ENCODE measurements at places on chromosomes 4 and X.

- no peak for DNase-seq
Measured at GRCh38 chrX:50798783-50799182, 15.2 kb downstream of the SHROOM4 start.

DNA sequence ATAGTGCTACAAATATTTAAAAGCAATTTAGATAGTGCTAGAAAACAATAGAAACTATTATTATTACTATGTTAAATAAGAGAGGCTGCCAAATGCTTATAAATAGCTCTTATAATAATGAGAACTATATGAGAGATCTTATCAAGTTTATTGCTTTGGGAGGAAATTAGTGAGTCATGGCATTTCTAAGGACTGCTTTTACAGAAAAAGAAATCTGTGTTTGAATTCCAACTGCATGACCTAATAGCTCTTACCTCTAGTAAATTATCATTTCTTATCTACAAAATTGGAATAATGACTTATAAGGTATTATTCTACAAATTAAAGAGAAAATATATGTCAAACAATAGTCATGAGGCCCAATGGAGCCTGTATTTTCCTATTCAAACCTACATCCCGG, 177.2 kb downstream of the GABRG1 start:
- DNase-seq: no peak

- DNase-seq: no peak
Measured at GRCh38 chrX:70508296-70508911, 63.8 kb downstream of the DLG3 start.

GRCh38 chr4:82957045-82957444, 53.6 kb downstream of the LIN54 start:
- DNase-seq: no peak

DNA sequence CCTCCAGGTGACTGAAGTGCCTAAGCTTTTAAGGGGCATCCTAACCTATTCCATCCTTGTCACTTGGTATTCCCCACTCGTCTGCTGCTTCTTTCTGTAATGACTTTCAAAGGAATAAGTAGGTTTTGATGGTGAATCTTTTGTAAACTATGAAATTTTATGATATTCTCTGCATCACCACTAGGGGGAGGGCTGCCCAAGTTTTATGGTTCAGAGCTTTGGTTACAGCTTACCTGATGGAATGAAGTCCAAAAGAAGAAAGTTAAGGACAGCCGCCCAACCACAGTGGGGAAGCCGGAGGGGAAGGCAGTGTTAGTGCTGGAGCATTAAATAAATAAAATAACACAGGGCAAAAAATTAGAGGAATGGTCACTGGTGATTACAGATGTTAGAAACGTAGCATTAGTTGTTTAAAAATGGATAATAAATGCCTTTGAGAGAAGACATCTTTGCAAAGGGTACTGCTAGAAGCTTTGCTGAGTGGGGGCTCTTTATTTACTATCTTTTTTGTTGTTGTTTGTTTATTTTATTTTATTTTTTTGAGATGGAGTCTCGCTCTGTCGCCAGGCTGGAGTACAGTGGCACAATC, 204.9 kb downstream of the GBA3 start:
- no peak for DNase-seq

DNA sequence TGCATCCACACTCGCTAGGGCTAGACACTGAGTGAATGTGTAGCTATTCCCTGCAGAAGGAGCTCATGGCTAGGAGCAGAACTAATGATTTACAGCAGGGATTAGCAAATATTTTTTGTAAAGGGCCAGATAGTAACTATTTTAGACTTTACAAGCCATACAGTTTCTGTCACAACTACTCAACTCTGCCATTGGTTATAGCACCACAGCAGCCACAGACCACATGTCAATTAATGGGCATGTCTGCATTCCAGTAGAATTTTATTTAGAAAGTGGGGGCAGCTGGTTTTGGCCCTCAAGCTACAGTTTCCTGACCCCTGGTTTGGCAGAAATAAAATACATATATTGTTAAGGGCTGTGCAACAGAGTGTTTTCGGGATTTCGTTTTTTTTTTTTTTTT, 192.6 kb downstream of the FRMPD4 start:
- DNase-seq: no peak

GRCh38 chrX:46485897-46486296, 59.3 kb downstream of the ZNF674 start:
- no peak for DNase-seq

GRCh38 chr4:62145276-62145675, 945.1 kb downstream of the ADGRL3 start:
- DNase-seq: no peak

GRCh38 chrX:1231850-1232465, 19.5 kb upstream of the CRLF2 start:
- DNase-seq: no peak

DNA sequence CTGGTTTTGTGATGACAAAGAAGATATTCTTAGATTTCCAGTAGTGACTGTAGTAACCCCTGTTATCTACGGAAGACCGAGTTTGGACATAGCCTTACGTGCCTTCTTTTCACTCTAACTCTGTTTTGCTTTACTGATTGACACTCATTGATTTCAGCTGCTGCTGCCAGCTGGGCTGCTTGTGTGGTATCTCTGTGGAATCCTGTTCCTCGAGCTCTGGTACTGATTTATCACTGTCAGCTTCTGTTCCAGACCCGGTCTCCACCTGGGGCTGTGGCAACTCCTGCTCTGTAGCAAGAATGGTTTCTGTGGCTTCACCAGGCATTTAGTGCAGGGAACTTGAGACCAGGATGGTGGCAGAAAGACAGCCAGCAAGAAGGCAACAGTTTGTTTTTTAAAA, 24.6 kb upstream of the LAP3 start:
- no peak for DNase-seq

DNA sequence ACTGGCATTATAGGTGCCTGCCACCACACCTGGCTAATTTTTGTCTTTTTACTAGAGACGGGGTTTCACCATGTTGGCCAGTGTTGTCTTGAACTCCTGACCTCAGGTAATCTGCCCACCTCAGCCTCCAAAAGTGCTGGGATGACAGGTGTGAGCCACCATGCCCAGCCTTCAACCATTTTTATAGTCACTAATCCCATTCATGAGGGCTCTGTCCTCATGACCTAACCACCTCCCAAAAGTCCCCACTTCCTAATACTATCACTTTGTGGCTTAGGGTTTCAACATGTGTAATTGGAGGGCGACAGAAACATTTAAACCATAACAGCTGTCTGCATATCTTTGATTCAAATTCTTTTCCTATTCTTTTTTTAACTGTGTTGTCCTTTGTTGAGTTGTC, 229.6 kb upstream of the AGA start:
- DNase-seq: no peak

DNA sequence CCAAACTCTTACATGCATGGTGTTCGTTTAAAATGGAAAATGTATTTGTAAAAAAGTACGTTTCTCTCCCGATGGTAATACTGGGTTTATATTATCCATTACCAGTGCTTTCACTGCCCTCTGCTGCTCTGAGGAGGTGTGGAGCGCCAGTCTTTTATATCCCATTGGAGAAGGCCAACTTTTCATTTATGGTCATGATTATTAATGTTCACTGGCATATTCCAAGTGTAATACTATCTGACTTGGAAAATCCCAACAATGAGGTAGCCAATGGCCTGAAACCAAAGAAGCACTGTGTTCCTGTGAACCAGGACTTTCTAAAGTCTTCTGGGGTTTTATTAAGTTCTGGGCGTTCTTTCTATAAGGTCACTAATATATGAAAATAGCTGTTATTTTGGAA, 80.7 kb downstream of the SYNPO2 start:
- no peak for DNase-seq

DNA sequence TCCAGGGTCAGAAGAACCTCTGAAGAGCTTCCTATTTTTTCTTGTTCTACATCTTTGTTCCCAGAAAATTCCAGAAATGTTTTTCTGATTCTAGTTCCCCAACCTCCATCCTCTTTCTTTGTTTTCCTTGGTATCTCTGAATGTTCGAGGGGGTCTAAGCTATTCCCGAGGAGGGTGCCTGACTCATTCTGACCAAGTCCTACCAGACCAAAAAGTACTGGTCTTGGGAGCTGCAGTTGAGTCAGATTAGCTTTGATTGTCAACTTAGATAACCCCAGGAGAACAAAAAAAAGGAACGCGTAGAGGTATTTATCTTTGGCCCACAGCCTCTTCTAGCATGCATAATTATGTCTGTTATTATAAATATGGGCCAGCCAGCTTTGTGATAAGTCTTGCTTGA, 12.1 kb upstream of the TENM3 start:
- no peak for DNase-seq

DNA sequence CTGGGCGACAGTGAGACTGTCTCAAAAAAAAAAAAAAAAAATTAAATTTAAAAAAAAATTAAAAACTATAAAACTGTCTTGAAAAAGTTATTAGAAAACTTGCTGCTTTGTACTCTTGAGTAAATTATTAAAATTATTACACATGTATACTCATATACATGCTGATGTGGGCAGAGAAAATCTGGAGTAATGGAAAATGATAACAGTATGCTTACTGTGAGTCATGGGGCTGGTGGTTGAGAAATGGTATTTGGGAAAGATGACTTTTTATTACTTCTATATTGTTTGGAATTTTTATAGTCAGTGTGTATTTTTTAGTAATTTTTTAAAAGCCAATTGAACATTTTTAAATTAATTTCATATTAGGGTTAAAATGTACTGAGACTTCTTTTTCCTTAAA, 7.5 kb downstream of the YY2 start:
- DNase-seq: no peak

DNA sequence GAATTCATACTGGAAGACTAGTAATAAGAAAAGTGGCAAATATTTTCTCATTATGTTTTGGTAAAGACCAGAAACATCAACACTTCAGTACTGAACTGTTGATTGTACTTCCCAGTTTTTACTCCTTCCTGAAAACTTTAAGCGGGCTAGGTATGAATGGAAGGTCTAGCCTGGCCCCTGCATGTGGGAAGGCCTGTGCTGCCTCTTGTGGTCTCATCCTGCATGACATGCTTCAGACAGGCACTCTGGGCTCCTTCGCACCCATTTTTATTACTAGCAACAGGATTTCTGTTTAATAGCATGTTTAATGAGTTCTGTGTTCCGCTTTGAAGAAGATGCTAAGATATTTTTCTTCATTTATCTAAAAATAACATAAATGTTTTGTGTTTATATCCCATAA, 279.1 kb downstream of the ANK2 start:
- no peak for DNase-seq

GRCh38 chr4:139525414-139525813, 30.6 kb downstream of the SETD7 start:
- no peak for DNase-seq

Measured in stimulated activated CD4-positive, alpha-beta T cell treated with anti-CD3 and anti-CD28 coated beads, Interleukin-1b, Interleukin-23, amount 100 ng/mL, for 1 hour (primary cell).